ENCODE measurements at places on chromosomes 12 and 14. TPM values are rescaled to one million over a fixed set of nuclear protein-coding genes. Genes with fewer than 3 reads are reported as not detected.

GZMH gene
- total RNA-seq = 131 TPM

CFAP251 gene
- total RNA-seq = 0.31 TPM

FSCB gene
- total RNA-seq = not detected

TTC9 gene
- 5.8 TPM for total RNA-seq

IFNG-AS1 gene
- 0.95 TPM for total RNA-seq
